ENCODE measurements at places on chromosomes 6 and 20.

DNA sequence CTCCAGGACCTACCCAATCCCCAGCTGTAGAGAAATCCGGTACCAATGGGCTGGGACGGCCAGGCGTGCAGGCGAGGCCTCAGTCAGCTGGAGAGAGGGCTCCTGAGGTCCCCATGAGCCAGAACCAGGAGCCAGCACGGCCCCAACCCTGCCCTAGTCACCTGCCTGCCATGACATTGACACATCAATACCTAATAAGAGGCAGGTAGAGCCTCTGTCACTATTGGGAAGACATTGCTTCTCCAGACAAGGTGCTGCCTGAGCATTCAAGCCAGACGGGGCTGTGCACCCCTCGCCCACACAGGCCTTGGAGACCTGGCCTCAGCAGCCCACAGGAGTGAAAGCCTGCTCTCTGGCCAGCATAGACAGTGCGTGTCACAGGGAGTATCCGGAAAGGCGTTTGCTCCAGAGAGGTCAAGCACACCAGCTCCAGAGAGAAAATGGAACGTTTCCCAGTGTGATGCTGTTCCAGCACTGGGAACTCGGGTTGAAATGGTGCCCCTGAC is 3.5 kb downstream of the DLL1 start:
- no peak for DNase-seq

GRCh38 chr20:22686097-22686496 is 101.7 kb upstream of the FOXA2 start:
- DNase-seq, result peak; percentile 75

DNA sequence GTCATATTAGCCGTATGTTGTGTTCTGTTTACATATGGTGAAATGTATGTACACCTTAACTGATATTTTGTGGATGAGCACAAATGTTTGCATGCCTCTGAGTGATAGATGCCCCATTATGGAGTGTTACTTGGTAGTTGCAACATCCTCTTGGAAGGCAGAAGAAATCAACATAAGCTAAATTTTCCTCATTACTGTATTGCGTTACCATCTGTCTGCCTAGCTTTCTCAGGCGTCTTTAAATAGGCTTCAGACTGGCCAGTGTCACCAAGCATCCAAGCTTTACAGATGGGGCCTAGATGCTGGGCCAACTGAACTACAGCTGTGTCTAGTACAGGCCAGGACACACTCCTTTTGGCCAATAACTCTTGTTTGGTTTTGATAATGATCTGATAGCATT is 250.6 kb downstream of the SAMD5 start:
- DNase-seq, result peak; percentile 8

- DNase-seq, result no peak
Observed at GRCh38 chr6:29760328-29760727, 37.1 kb downstream of the HLA-F start.

DNA sequence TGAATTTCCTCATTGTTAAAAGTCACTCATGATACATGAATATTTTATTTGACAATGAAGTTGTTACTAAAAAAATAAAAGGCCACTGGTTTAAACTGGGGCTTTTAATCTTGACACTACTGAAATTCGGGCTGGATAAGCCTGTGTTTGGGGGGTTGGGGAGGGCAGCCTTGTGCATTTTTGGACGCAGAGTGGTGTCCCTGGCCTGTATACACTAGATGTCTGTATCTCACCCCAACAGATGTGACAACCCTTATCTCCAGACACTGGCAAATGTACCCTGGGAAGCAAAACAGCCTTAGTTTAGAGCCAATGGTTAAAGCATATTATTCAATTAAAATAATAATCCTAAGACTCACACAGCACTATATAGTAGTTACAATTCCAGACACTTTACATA is 24.8 kb downstream of the MAN1A1 start:
- no peak for DNase-seq

- DNase-seq, result no peak
Observed at GRCh38 chr20:5586720-5587119, 163.5 kb upstream of the SHLD1 start.

DNA sequence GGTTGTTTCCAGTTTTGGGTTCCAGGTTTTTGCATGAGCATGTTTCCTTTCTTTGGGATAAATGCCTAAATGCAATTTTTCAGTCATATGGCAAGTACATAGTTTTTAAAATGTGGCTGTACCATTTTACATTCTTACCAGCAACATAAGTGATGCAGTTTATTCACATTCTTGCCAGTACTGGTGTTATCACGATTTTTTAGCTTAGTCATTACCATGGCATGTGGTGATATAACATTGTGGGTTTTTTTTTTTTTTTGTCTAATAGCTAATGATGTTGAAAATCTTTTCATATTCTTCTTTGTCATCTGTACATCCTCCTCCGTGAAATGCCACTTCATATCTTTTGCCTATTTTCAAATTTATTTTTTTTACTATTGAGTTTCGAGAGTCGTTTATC is 2.9 kb upstream of the TDRD6 start:
- DNase-seq, result peak; percentile 51

Measured in fibroblast of pulmonary artery (primary cell).